ENCODE measurements at places on chromosomes 1 and 21.

DNA sequence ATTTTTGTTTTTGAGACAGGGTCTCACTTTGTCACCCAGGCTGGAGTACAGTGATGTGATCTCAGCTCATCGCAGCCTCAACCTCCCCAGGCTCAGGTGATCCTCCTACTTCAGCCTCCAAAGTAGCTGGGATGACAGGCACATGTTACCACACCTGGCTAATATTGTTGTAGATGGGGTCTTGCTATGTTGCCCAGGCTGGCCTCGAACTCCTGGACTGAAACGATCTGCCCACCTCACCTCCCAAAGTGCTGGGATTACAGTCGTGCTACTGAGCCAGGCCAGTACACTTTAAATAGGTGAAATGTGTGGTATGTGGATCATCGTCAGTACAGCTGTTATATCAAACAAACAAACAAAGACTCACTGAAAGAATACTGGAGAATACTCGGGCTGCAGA is 35.0 kb upstream of the GPR153 start:
- no peak for DNase-seq

GRCh38 chr1:174726167-174726879 is 273.4 kb upstream of the CACYBP start:
- peak; percentile 28 for DNase-seq

GRCh38 chr21:32001390-32001789 is 128.6 kb downstream of the HUNK start:
- no peak for DNase-seq

- no peak for DNase-seq
Observed at GRCh38 chr1:37914719-37915475, 32.0 kb downstream of the INPP5B start.

DNA sequence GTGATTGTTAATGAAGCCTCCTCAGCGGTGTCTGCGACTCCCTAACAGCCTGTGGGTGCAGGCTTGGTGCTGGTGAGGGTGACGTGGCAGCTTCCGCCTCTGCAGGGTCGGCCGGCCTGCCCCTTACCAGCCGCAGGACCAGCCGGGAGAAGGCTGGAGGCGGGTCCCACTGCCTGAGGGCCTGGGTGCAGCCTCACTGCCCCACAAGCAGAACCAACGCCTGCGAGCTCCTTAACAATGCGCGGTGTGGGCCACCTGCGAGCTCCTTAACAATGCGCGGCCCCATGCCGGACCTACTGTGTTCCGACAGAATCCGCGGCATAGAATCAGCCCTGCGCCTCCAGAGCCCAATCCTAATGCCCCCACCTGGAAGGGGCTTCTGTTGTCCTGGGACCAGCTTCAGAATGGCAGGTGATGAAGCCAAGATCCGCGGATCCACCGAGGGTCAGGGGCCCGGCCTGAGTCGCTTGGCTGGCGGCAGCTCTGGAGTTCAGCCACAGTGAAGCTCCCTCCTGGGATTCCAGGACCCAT is 54.4 kb upstream of the AJAP1 start:
- no peak for DNase-seq

DNA sequence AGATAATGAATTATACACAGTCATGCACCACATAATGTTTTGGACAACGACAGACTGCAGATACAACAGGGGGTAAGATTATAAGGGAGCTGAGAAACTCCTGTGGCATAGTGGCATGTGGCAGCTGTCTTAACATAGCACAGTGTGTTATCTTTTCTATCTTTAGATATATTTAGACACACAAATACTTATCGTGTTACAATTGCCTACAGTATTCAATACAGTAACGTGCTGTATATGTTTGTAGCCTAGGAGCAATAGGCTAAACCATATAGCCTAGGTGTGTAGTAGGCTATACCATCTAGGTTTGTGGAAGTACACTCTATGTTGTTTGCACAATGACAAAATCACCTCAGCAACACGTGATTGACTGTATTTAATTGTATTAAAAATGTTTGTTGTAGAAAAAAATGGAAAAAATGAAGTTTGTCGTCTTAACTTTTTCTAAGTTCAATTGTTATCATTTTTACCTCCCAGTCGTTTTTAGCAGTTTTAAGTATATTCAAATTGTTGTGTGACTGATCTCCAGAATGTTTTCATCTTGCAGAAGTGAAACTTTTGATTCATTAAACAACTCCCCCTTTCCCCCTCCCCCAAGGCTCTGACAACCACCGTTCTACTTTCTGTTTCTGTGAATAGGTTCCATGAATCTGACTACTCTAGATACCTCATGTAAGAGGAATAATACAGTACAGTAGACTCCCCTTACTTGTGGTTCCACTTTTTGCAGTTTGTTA is 351.0 kb upstream of the B3GALT2 start:
- no peak for DNase-seq

DNA sequence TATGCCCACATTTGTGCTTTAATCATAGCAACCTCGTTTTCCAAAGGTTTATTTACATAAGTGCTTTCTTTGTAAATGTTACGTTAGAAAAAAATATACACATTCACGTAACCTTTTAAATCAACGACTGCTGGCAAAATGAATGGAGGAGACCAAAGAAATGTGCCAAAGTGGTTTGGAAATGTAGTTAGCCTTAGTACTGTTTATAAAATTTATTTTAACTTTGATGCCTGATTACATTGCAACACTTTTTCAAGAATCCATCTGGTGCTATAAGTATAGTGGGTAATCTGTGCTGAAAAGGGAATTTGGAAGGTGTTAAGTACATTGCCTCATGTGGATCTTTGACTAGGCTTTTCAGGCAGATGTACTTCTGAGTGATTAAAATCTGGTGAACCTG is 108.9 kb downstream of the IFI44 start:
- no peak for DNase-seq

DNA sequence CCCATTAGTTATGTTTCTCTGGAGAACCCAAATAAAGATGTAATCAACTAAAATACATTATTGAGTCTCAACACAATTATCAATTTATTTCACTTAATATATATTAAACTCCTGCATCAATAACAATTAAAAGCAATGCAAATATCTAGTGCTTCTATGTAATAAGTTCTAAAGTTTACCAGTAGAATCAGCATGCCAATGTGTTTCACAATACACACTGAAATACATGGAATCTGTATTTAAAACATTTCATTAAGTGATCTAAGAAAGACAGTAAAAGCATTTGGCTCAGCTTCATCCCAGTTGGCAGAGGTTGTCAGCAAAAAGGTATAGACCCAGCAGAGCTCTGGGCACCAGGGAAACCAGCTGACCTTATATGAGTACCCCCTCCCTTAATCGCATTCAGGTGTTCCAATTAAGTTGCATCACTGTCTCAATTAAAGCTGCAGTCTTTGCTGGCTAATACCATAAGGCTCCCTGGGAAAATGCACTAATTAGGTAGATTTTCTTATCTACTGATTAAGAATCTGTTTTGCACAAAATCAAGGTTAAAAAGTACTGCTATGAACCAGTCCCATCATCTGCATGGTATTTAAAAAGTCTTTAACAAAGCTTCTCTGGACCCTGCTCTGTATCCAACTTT is 63.1 kb downstream of the NIBAN1 start:
- DNase-seq, result no peak

- DNase-seq, result no peak
Observed at GRCh38 chr21:45923146-45923545, 58.4 kb upstream of the COL6A1 start.

DNA sequence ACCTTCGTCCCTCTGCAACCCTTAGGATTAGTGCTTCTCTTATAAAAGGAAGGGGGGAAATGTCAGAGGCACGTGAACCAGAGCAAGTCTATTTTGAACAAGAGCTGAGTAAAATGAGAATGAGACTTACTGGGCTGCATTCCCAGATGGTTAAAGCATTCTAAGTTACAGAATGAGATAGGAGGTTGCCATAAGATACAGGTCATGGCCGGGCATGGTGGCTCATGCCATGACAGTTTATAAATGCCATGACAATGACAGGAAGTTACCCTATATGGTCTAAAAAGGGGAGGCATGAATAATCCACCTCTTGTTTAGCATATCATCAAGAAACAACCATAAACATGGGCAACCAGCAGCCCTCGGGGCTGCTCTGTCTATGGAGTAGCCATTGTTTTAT is 2.5 kb upstream of the AQP10 start:
- no peak for DNase-seq

DNA sequence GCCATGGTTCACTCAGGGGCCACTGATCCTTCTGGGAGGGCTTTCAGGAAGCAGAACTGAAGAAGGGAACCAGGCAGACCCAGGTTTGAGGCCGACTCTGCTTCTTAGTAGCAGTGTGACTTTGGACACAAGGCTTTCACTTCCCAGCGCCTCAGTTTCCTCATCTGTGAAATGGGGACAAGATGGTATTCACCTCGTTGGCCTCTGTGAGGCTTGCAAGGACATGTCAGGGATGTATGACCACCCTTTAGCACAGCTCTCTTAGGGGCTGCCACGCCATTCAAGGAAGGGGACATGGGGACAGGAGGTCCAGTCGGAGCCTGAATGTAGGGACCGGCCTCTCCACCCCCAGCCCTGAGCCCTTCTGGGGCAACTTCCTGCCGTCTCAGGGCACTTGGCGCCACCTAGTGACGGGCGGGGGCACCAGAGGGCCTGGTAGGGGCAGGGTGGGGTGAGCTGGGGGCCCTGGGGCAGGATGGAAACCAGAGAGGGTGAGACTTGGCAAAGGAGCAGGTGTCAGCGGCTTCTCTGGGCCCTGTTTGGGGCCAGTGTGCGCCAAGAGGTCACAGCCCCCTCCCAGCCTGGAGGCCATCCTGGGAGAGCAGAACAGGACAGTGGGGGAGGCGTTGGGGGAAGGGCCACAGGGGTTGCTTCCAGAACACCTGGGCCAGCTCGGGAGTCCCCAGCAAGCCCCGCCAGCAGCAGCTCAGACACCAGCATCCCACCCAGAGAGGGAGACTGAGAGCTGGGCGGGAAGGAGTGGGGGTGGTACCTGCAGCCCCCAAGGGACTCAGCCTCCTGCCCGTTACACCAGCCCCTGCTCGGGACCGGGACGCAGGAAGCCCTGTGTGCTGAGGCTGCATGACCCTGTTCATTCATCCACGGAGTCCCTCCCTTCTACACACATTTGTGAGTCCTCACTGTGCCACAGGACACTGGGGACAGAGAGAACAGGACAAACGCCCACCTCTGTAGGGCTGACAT is 102.5 kb upstream of the TARDBP start:
- peak; percentile 53 for DNase-seq

GRCh38 chr1:54374766-54375165 is 31.4 kb downstream of the SSBP3 start:
- DNase-seq, result no peak

DNA sequence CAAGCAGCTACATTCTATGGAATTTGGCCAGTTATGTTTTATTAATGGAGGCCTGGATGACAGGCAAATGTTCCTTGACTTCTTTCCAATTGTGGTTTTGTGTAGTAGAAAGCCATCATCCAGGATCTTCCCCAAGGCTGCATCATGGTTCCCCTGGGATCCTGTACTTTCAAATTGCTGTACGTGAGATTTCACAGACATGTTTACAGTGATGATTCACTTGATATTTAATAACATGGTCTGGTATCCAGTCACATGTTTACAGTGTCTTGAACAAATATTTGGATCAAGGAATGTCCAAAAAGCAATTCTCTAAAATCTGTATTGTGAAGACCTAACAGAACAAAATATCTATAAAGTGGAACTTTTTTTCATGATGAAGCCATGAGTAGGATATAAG is 68.3 kb upstream of the ST6GALNAC3 start:
- DNase-seq, result no peak

DNA sequence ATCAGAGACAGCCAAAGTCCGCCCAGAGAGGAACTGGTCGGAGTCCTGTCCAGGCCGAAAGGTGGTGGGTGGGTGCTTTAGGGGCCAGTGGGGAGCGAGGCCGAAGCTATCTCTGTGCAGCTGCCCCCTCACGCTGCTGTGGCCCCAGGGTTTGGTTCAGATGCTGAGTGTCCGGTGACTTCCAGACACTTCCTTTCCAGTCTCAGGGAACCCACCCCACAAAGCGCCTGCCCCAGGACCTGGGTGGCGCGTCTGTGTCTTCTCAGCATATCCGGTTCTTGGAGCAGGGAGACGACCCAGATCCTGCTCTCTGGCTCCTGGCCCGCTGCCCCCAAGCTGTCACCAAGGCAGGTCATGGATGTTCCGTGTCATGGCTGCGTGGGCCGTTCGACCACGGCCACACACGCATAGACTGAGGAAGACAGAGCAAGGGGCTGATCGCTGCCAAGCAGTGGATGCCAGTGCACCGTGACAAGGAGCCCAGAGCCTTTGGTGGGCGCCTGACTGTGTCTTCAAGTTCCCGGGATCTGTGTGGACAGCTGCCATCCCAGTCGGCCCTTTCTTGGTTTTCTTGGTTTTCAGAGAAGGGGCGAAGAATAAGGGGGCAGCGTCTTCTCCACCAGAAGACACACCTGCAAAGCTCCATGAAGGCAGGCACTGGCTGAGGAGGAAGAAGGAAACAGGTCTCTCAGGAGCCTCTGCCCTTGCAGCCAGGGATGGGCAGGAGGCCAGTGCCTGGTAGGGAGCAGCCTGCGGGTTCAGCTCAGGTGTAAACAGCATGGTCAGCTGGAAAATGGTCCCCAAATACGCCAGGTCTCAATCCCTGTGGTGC is 22.9 kb upstream of the COL18A1 start:
- no peak for DNase-seq

DNA sequence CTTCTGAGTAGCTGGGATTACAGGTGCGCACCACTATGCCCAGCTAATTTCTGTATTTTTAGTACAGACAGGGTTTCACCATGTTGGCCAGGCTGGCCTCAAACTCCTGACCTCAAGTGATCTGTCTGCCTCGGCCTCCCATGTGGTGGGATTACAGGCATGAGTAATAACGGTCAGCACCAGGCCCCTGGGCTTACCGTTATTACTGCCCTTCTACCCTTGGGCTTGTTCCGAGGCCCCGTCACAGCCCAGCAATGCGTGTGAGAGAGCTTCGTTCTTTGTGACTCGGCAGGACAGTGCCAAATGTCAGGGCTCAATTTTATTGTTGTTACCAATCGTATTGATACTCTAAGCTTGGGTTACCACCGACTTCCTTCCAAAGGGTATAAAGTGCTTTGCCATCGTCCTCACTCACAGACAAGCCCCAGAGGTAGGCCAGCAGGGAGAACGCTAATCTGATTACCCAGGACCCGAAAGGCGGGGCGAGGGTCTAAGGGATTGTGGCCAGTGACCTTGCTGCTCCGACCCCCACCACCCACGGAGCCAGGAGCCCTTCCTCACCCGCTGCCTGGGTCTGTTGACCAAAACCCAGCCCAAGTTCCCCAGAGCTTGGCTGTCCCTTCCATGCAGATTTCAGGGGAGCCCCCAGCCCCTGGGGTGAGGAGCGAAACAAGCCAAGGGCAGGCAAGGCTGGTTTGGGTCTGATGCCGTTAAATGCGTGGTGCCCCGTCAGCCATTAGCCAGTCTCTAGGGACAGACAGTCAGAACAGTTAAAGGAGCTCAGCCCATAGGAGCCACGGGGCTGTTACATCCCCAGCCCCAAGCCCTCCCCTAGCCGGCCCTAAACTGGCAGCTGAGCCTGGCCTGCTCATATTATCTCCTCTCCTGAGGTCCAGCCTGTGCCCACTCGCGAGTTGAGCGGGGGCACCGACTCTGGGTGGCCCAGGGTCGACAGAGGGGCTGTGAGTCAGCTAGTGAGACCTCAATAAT is 54.9 kb upstream of the CASZ1 start:
- DNase-seq, result no peak
